Fibroblast of skin of abdomen (primary cell): ENCODE measurements at places on chromosomes 4 and X.

DNA sequence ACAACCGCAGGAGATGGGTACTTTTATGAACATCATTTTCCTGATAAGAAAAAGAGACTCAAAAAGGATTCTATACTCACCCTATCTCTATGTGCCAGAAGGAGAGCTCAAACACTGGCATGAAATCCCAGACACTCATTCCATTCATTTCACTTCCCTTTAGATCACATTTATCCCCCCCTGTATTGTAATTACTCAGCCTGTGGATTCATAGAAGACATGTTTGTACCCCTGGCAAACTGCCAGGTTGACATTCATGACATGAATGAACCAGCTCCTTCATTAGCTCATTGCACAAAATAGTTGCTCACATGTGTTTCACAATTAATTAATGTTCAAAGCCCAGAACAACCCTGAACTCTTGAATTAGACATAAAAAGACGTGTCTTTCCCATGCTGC, 4.9 kb downstream of the SMR3A start:
- DNase-seq: peak; percentile 2

DNA sequence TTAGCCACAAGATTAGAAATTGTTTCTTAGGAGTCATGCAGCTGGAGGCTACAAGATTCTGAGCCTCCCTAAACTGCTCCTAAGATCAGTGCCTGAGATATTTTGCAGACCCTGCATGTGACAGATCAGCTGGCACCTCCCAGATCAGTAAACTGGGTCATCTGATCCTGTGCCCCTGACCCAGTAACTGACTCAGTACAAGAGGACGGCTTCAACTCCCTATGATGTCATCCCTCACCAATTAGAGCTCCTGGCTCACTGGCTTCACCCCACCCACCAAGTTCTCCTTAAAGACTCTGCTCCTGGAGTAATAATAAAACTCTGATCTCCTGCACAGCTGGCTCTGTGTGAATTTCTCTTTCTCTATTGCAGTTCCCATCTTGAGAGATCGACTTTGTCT, 45.4 kb upstream of the PNPLA4 start:
- no peak for DNase-seq

GRCh38 chr4:112916868-112917267, 132.6 kb upstream of the ANK2 start:
- DNase-seq: peak; percentile 79

GRCh38 chr4:174485025-174485424, 37.3 kb downstream of the HPGD start:
- DNase-seq: no peak

GRCh38 chr4:70713453-70714078, 8.2 kb upstream of the RUFY3 start:
- DNase-seq: no peak

GRCh38 chr4:11824566-11824965, 395.9 kb upstream of the HS3ST1 start:
- no peak for DNase-seq

- DNase-seq: no peak
These were observed 104.5 kb downstream of the AMELX start for GRCh38 chrX:11397680-11398079.

- DNase-seq: no peak
These were observed 51.5 kb downstream of the NPY1R start for GRCh38 chr4:163280703-163281519.

DNA sequence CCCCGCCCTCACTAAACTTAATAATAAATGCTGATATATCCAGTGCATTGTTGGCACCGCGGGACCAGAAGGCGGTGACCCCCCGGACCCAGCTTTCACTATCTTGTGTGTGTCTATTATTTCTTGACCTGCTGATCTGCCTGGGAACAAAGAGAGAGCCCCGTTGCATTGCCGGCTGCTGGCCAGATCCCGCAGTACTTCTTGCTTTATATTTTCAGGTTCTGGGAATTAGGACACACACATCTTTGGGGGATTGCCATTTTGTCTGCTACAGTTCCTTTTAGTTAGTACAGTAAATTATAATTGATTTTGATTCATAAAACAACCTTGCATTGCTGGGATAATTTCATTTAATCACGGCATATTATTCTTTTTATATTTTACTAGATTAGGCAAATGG, 2.2 kb upstream of the RTL8B start:
- no peak for DNase-seq

- peak; percentile 83 for DNase-seq
These were observed 102.3 kb downstream of the PSAPL1 start for GRCh38 chr4:7332216-7333023.

- no peak for DNase-seq
These were observed 67.7 kb downstream of the THOC2 start for GRCh38 chrX:123665197-123665596.

DNA sequence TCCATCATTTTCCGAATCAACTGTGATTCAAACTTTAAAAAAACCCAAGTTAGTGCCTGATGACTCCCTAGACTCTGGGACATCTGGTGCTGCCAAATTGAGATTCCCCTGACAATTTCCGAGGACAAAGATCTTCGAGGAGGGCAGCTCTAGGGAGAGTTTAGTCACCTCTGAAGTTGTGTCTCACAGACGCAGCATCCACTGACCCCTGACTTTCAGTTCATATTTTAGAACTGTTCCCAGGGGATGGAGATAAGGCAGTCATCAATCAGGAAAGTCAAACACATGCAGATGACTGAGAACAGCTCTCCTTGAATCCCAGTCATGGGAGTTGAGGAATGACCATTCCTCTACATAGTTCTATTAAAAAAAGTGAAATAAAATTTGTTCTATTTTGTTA, 643.9 kb downstream of the TRIML1 start:
- DNase-seq: peak; percentile 50

- DNase-seq: no peak
These were observed 2.1 kb downstream of the KLHL34 start for GRCh38 chrX:21655901-21656586.

GRCh38 chrX:7801711-7802110, 41.3 kb upstream of the VCX start:
- DNase-seq: no peak

- peak; percentile 23 for DNase-seq
These were observed 339.0 kb upstream of the PABPC4L start for GRCh38 chr4:134540588-134540987.

GRCh38 chr4:6782846-6783110, 251 bp downstream of the KIAA0232 start:
- DNase-seq: no peak

GRCh38 chr4:113209153-113209552, 159.7 kb downstream of the ANK2 start:
- DNase-seq: no peak

DNA sequence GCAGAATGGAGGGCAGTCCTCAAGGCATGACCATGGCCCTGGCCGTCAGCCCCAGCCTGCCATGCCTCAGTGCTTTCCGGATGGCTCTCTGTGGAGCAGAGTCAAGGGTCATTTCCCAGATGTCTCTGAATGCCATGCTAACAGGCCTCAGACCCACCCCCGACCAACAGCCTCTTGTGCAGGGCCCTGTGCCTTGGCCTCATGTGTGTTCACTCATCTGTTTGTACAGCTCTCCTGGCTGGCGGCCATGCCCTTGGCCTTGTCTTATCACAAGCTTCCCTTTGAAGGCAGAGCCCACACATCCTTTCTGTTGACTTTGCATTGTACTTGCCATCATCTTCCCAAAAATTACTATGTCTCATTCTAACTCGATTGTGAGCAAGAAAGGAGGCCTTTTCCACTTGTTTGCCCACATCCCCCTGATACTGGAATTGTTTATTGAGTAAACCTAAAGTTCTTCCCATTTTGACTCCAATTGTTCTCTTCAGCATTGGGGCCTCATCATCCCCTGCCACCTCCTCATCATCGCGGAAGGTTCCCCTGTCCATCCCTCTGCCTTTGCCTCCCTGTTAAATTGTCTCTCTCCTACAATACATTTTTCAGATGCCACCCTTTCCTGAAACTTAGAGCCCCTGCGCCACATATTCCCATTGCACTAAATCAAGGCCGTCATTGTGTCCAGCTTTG, 6.3 kb downstream of the CA5B start:
- no peak for DNase-seq

- DNase-seq: no peak
These were observed 75.4 kb upstream of the C4orf50 start for GRCh38 chr4:6093671-6094070.

DNA sequence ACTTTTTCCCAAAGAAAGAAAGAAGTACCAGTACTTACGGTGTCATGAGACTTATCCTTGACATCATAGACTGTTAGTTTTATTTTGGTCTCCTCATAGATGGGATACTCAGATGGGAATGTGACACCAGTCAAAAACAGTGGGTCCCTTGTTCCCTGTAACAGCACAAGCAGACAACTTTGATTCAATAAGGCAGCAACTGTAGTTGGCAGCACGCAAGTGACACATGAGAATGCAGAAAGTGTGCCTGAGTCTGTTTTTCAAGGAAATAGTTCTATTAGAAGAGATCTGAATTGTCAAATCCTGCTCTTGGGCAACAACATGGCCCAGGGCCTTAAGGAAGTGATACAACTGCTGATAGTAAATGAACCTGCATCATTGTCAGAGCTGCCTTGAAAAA, 443.2 kb downstream of the INPP4B start:
- peak; percentile 24 for DNase-seq

GRCh38 chrX:41300758-41301437, 33.1 kb upstream of the DDX3X start:
- peak; percentile 9 for DNase-seq

GRCh38 chr4:128463006-128463405, 175.4 kb upstream of the PGRMC2 start:
- DNase-seq: no peak

- no peak for DNase-seq
These were observed 408.4 kb upstream of the EMCN start for GRCh38 chr4:100926039-100926717.

DNA sequence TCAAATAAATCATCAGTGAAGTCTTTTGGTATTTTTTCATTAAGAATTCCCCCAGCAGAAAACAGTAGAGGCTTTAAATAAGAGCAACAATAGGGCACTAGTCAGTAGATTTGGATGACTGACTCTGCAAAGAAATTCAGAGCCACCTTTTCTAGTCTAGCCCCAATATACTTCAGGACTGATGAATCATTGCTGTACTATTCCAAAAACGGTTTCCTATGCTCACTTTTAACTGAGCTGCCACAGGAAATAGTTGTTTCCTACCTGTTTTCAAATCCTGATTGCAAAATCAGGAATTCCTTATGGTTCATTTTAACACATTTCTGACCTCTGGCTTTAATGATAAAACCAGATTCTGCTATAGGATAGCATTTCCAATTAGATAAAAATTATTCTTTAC, 171.6 kb downstream of the NR3C2 start:
- no peak for DNase-seq

GRCh38 chr4:168440442-168441264, 39.6 kb downstream of the DDX60L start:
- DNase-seq: peak; percentile 86

GRCh38 chr4:172009446-172010230, 196.4 kb downstream of the GALNTL6 start:
- DNase-seq: peak; percentile 52

GRCh38 chr4:76641758-76642157, 206.7 kb downstream of the SHROOM3 start:
- DNase-seq: no peak

GRCh38 chr4:169179609-169180521, 90.9 kb downstream of the SH3RF1 start:
- peak; percentile 28 for DNase-seq

DNA sequence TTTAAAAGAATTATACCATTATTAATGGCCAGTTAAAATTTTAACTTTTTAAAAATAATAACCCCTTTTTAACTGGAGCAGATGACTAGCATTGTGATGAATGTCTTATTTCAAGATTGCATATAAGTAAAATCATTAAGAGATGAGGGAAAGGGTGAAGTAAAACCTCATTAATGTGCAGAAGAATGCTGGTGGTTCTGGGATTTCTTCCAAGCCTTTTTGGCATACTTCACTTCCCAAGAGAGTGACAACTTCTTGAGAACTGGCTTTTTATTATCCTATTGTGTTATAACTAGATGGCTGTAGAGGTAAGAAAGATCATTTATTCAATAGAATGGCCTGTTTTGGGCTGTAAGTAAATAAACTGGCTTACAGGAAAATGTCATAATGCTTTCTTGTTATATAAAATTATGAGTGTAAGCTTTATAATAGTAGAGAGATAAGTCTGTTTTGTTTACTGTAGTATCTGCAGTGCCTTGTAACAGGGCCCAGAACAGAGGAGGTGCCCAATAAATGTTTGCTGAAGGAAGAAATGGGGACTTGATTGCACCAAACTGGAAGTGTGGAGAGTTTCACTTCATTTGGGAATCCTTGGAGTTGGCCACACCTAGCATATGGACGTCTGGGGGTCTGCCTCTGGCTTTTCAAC, 242.9 kb upstream of the PITX2 start:
- DNase-seq: peak; percentile 93

DNA sequence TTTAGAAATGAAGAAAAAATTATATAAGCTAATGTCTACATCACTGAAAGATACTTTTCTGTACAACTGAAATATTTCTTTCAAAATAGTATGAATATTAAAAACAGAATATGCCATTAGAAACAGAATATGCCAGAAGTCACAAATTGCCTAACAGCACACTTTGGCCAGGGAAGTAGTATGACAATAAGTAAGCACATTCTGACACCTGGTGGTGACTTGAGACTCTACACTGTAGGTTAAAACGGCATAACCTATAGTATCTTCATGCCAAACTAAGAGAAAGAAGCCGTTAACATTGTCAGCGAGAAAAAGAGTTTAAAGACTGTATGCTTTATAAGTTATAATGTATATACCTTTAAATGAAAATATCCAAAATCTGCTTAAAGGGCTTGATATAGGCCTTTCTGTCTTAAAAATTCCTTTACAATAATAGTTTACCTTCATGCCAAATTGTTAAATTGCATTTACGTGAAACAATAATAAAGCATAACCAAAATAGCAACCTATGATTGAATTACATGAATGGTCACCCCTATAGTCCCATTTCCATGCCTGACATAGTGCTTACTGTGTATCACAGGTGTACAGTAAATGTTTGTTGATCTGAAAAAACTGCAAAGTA, 32.8 kb downstream of the FAM13A start:
- peak; percentile 65 for DNase-seq

DNA sequence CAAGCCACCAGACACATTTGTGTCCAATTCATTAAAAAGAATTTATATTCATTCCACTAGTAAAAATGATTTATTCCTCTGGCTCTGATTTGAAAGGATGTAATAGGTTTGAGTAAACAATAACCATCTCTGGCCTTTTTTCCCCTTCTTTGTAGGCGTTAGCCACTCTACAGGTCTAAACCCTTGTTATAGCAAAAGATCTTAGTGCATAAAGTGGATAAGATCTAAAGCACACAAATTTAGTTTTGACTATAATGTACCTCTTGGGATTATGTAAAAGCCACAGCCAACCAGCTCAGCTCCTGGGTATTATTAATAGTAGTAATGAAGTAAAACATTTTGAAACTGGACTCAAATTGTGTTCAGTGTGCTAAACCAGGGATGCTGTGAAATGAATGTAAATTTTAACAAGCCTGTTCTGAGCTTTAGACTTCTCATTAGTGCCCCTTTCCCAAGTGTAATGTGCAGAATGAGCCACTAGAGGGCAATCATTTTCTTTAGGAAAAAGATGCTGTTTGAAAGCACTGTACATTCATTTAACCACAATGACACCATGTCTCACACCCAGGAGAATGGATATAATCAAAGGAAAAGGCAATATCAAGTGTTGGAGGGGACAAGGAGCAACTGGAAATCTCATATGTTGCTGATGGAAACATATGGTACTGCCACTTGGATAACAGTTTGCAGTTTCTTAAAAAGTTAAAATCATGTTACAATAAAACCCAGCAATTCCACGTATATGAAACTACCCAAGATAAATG, 69.7 kb downstream of the KLHL8 start:
- peak; percentile 74 for DNase-seq

GRCh38 chrX:118594697-118595420, 99.2 kb downstream of the DOCK11 start:
- no peak for DNase-seq

- DNase-seq: no peak
These were observed 22.3 kb downstream of the TMEM31 start for GRCh38 chrX:103733017-103733416.
